Activated naive CD4-positive, alpha-beta T cell treated with anti-CD3 and anti-CD28 coated beads, Interleukin-2, amount 50 U/mL, for 72 hours (primary cell): ENCODE measurements at places on chromosomes 16 and 17.

DNA sequence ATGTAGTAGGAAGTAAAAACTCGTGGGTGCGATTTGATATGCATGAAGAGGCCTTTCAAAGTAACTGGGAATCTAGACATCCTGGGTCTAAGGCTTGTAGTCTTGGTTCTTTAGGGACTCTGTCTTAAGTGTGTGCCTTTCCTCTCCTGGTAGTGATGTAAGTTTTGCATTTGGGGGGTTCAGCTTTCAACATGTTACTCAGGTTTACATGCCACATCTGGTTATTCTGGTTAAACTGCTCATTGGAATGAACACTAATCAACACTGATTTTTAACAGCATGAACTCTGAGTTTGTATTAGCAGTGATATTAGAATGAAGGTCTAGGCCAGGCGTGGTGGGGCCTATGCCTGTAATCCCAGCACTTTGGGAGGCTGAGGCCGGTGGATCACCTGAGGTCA, 15.1 kb downstream of the PGS1 start:
- no peak for DNase-seq

- no peak for DNase-seq
These were observed 414.3 kb downstream of the MAF start for GRCh38 chr16:79186196-79186595.

DNA sequence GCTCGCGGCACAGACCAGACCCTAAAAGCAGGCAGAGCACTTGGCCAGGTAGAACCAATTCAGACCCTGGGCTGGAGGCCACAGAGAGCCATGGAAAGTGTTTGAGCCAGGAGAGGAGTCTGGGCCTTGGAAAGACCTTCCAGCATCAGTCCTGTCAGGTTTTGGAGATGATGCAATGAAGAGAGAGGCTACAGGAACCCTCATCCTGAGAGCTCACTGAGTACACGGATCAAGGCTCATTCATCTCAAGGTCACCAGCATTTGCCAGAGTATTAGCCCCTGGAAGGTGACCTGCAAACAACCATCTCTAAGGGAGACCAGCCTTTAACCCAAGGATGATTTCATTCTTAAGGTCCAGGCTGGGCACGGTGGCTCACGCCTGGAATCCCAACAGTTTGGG, 27.8 kb downstream of the TLE7 start:
- no peak for DNase-seq

DNA sequence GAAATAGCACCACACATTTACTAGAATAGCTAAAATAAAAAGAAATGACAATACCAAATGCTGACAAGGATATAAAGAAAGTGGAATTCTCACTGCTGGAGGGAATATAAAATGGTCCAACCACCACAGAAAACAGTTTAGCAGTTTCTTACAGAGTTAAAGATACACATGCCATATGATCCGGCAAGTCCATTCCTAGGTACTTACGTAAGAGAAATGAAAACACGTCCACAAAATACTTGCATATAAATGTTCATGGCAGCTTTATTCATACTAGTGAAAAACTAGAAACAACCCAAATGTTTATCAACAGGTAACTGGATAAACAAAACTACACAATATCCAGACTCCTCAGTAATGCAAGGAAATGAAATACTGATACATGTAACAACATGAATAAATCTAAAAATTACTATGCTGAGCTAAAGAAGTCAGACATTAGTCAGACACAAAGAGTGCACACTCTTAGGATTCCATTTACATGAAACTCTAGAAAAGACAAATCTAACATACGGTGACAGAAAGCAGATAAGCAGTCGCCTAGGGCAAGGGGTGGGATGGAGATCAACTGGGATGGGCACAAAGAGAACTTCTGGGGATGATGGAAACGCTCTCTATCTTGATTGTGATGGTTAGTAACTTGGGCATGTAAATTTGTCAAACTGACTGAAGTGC, 76.4 kb downstream of the SMG6 start:
- no peak for DNase-seq

GRCh38 chr17:80869481-80870145, 122.0 kb upstream of the CHMP6 start:
- no peak for DNase-seq

GRCh38 chr17:80636361-80637018, 91.9 kb downstream of the RPTOR start:
- DNase-seq, result no peak

DNA sequence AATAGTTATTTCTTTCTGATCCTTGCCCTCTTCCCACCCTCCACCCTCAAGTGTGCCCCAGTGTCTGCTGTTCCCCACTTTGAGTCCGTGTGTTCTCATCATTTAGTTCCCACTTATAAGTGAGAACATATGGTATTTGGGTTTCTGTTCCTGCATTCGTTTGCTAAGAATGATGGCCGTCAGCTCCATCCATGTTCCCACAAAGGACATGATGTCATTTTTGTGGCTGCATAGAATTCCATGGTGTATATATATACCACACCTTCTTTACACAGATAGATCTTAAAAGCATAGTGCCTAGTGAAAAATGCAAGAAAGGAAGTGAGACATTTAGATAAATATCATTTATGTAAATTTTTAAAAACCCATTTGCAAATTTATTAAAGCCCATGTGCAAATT, 33.1 kb downstream of the HS3ST2 start:
- DNase-seq, result no peak

- no peak for DNase-seq
These were observed 597.9 kb downstream of the KCNJ2 start for GRCh38 chr17:70767102-70767701.
